DMS 273 treated with DMSO at 0.1 percent for 48 hours (cell line): ENCODE measurements at places on chromosomes 11 and 22.

GRCh38 chr11:123585706-123586105 is 68.7 kb downstream of the SCN3B start:
- DNase-seq = no peak

GRCh38 chr22:35995348-35995747 is 33.3 kb downstream of the RBFOX2 start:
- no peak for DNase-seq

GRCh38 chr11:10309163-10310093 is 4.6 kb downstream of the ADM start:
- no peak for DNase-seq

DNA sequence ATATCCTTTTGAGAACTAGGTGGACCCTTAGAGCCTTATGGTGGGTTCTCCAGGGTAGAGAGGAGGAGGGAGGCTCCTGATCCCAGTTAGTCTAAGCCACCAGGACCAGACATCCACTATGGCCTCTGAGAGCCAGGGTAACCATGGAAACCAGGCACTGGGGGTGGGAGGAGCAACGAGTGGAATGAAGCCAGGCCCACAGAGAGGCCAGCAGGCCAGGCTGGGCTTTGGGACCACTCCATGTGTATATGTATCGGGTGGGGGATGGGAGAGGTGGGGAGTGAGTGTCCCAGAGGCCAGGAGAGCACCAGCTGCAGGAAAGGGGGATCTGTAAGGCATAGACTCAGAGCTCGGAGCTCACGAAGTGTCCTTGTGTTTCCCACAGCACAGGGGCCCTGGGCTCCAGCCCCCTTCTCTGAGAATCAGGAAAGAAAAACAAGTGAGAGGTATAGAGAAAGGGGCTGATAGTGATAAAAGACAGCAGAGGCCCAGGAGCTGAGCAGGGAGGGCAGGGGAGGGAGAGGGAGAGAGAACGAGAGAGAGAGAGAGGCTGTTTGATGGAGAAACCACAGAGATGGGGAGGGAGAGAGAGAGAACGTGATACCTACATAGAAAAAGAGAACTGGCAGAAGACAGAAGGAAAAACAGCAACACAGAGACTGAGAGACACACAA is 15.5 kb upstream of the TSPAN18 start:
- peak; percentile 40 for DNase-seq
